Dorsolateral prefrontal cortex (tissue), 122 donors: ENCODE measurements at places on chromosomes 4 and X.

DNA sequence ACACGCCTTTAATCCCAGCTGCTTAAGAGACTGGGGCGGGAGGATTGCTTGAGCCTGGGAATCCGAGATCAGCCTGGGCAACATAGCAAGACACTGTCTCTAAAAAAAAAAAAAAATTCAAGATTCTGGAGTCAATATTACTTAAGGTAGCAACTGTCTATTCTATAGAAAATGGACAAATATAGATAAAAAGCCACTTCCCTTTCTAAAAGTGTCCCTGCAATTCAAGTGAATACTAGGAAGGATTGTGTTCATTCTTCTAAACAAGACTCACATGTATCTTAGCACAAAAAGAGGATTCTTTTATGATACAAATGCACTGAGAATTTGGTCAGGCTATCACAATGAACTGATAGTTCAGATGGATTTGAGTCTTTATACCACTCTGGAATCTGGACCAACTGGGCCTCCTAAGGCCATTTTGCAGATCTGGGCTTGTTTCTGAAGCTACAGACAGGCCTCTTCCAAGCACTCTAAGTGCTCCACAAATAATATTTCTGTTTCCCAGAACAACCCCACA is 7.0 kb downstream of the PKD2 start:
- no peak for DNase-seq

- no peak for DNase-seq
These were observed 136.0 kb upstream of the PABPC4L start for GRCh38 chr4:134337574-134337973.

- no peak for DNase-seq
These were observed 99.0 kb upstream of the SPANXC start for GRCh38 chrX:141341341-141341740.

GRCh38 chr4:84800256-84800655 is 166.2 kb downstream of the WDFY3 start:
- no peak for DNase-seq

DNA sequence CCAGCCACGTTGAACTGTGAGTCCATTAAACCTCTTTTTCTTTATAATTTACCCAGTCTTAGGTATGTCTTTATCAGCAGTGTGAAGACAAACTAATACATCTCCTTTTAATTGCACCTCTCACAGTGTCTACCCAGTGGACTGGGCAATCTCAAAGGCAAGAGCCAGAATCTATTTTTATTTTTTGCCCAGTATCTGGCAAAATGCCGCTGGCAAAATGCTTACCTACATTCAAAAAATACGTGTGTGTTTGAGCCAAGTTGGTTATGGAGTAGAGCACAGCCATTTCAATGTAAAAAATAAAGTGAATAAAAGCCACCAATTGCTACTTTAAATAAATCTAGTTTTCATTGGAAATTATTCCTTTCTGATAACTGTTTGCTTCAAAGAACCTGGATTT is 199.9 kb downstream of the GC start:
- no peak for DNase-seq

- DNase-seq: no peak
These were observed 7.0 kb downstream of the MTM1 start for GRCh38 chrX:150575419-150575814.
